ENCODE measurements at places on chromosomes 4 and X. TPM values are rescaled to one million over a fixed set of nuclear protein-coding genes. Genes with fewer than 3 reads are reported as not detected.

RIBC1 gene
- total RNA-seq: 0.91 TPM

TLR8 gene
- total RNA-seq: not detected

UGT2B17 gene
- not detected for total RNA-seq

- DNase-seq: no peak
Measured at GRCh38 chrX:44914532-44915198, 41.7 kb downstream of the KDM6A start.

PAK3 gene
- 0.05 TPM for total RNA-seq

GRCh38 chr4:166822386-166822785 lies 411.9 kb downstream of the SPOCK3 start:
- no peak for DNase-seq

NWD2 gene
- not detected for total RNA-seq

DNA sequence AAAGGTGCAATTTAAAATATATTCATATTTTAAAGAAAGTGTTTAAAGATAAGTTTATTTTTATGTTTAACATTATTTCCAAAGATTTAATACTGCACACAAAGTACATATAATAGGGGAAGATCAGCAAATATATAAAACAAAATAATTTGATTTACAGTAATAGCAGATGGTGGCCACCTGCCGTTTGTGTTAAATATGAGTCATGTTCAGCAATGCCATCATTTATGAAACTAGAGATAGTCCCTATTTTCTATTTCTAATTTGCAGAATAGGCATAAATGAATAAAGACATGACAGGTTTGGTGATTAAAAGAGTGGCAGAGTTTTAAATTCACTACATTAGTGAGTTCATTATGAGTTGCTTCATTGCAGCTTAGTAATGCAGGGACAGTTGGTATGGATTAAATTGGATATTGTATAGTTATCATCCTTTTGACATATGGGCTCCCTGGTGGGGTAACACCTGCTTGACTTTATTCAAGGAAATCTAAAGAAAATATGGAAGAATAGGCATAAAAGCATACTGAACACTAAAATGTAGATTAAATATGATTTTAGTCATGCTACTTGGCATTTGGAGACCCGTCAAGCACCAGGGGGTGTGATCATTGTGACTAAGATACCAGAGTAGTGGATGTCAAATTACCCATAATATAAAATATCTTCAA lies 78.8 kb upstream of the BANK1 start:
- DNase-seq: no peak

DNA sequence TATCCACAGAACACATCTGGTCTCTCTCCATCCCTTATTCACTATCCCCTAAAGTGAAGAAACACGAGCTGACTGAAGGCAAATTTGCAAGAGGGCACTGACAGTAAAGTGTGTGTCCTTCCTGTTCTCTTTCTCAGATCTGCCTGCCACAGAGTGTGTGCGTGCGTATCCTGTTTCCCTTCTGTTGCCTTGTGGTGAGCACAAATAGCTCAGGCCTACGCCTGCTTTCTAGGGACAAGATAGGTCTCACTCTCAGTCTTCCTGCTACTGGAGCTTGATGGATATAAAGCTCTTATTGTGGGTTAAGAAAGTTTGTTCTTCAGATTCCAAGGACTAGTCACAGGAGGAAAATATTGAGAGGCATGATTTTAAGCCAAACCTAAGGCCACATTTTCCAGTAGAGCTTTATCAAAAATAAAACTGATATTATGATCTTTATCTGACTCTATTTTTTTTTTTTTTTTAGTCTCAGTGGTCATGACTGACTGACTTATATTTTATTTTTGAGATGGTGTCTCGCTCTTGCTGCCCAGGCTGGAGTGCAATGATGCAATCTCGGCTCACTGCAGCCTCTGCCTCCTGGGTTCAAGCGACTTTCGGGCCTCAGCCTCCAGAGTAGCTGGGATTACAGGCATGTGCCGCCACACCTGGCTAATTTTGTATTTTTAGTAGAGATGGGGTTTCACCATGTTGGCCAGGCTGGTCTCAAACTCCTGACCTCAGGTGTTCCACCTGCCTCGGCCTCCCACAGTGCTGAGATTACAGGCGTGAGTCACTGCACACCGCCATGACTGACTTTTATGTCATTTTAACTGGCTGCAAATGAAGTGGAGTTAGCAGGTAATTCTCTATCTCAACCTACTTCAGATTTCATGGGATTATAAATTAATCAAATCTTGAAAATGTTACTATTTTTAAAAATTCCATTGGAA lies 140.3 kb upstream of the SH3RF1 start:
- DNase-seq: peak; percentile 85

NPNT gene
- not detected for total RNA-seq

FOXP3 gene
- total RNA-seq: 15.4 TPM

HOPX gene
- total RNA-seq: 67.4 TPM

Measured in activated CD8-positive, alpha-beta T cell treated with anti-CD3 and anti-CD28 coated beads, Interleukin-2, amount 10 ng/mL, durations not matched to agents 7 days and 5 days (primary cell).